CD4-positive, alpha-beta T cell (primary cell): ENCODE measurements at places on chromosomes 2 and 18.

DNA sequence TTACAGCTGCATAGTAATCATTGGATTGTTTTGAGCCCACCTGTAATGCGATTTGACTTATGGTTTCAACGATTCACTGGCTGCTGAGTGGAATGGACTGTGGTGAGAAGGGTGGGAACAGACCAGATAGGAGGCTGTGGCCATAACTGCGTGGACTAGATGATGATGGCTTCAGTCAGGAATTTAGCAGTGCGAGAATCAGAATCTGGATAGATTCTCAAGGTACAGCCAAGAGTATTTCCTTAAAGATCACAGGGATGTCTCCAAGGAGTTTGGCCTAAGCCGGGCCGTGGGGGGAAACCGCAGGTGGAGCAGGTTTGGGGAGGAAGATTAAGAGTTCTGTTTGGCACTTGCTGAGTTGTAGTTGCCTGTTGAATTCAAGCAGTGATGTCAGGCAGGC, 44.0 kb upstream of the CHMP1B start:
- DNase-seq = no peak

- no peak for DNase-seq
Observed at GRCh38 chr18:49651033-49651432, 89.2 kb downstream of the LIPG start.

DNA sequence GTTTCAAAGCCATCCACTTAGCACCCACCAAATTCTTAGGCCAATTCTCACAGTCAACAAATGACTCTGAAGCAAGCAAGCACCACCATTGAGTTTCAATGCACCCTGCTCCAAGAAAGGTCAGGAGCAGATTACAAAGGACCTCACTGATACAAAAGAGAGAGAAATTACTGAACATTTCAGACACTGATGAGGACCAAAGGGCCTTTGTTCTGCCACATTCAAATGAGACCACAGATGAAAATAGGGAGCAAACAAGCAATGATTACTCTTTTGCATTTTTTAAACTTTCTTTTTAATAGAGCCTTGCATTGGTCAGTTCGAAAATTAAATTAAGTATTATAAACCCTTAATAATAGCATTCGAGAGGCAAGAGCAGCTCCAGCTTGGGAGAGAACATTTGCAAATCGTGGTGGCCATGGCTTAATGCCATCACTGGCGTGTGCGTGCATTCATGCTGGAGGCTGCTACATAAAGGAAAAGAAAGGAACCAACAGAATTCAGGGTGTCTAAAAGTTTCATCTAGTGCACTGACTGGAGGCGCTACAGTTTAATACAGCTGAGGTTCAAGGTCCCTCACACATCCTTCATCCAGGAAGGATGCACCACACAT, 87.5 kb downstream of the KLF7 start:
- no peak for DNase-seq

DNA sequence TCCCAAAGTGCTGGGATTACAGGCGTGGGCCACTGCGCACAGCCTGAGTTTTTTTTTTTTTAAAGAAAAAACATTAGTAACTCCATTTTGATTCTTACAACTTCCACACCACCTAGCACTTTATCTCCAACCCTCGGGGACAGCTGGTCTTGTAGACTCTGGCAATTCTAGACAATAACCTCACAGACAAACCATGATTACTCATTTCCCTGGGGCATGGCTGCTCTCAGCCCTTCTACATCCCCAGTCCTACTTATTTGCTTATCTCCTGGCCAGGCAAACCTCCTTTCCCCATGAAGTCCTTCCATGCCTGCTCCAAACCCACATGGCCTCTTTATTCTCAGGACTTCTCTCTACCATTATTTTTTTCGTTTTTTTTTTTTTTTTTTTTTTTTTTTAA, 91.1 kb downstream of the ACTR3 start:
- DNase-seq = no peak

DNA sequence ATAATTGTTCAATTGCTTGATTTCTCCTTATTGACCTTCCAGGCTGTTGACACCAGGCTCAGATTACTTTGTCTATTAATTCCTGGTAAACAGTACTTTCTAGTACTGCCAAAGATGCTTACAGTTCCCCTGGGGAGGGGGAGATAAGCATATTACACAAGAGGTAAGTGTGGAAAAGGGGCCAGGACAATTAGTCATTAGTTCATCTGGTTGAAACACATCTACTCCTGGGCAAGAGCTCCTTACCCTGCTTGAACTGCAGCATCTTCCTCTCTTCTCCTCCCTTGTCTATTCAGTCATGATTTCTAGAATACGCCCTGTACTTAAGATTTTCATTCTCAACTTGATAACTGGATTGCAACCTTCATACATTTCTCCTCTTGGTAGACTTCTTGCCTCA, 10.4 kb upstream of the SPATS2L start:
- no peak for DNase-seq

DNA sequence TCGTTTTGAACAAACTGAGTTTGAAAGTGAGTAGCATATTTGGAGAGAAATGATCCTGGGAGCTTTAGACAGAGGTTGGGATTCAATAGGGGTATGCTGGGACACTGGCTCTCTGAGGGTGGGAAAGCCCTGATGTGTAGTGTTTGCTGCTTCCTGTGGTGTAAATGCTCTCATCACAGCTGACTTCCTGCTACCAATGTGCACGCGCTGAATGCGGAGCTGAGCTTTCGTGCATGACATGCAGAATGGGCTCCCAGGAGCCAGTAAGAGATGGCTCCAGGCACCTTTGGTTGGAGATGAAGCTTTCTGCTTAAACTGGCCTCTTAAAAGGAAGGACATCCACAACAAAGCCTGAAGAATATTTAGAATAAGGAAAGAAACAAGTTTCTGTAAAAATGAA, 224.1 kb upstream of the CCDC150 start:
- no peak for DNase-seq

GRCh38 chr2:4139316-4139715, 435.9 kb downstream of the DCDC2C start:
- no peak for DNase-seq

GRCh38 chr2:237140689-237141285, 55.1 kb downstream of the COPS8 start:
- DNase-seq = no peak

- no peak for DNase-seq
Observed at GRCh38 chr18:48441405-48441881, 32.3 kb upstream of the ZBTB7C start.

- no peak for DNase-seq
Observed at GRCh38 chr2:83850071-83850725, 608.9 kb downstream of the SUCLG1 start.

GRCh38 chr2:138626148-138626547, 124.6 kb downstream of the SPOPL start:
- DNase-seq = no peak

DNA sequence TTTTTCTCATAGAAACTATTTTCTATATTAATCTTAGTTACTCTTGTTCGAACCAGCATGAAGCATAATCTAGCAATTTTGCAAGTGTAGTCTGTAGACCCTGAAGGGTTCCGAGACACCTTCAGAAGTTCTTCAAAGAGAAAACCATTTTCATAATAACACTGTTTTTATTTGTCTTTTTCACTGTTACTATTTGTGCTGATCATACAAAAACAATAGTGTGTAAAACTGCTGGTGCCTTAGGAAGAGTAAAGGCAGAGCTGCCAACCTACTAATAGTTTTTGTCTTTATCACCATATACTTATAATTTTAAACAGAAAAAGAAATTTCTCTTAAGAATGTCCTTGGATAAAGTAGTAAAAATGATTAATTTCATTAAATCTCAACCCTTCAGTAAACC, 218.9 kb downstream of the ZNF385B start:
- DNase-seq = no peak

DNA sequence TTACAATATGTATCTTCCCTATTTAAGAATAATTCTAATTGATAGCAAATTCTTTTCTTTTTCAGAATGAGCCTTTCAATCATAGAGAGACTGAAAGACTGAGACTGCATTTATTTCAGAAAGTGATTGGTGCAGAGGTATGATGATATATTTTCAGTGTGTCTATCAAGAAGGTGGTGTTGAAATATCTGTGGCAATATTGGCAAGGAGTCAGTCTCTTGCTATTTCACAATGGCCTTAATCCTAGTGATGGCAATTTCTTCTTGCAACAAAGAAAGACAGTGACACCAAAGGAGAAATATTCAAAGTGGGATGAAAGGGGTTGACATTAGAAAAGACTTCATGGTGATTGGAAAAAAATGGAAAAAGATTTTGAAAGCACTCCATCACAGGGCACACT, 21.7 kb upstream of the ZBTB14 start:
- no peak for DNase-seq

DNA sequence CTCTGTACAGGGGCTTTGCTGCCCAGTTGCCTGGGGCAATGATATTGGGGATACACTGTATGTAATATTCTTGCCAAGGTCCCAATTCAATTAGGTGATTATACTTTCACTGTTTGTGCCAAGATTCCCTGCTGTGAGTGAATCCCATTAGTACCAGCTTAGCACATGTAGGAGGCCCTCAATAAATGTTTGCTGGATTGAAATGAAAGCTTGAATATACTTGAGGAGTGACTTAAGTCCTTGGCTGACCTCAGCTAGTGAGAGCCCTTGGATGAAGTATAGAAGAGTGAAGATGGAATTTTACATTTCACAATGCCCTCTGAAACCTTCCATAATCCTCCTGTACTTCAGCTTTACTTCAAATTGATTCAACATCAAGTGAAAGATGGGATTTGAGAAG, 102.9 kb downstream of the GATA6 start:
- no peak for DNase-seq

DNA sequence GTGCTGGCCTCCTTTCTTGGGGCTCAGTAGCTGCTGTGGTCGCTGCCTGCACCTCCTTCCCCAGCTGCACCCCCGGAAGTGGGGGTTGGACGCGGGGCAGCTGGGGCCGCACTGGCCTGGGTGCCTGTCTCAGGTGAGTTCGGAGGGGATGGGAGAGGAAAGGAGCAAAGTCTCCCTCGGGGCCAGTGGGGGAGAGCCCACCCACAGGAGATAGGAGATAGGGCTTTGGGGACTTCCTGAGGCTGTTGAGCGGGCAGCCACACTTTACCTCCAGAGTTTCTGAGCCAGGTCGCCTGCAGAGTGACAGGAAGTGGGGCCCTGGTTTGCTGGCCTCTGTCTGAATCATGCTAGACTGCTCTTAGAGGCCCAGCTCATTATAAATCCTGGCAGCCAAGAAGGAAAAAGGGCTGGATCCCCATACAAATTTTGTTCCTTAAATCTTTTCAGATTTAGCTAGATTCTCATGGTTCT, 8.1 kb downstream of the MBP start:
- DNase-seq = no peak

DNA sequence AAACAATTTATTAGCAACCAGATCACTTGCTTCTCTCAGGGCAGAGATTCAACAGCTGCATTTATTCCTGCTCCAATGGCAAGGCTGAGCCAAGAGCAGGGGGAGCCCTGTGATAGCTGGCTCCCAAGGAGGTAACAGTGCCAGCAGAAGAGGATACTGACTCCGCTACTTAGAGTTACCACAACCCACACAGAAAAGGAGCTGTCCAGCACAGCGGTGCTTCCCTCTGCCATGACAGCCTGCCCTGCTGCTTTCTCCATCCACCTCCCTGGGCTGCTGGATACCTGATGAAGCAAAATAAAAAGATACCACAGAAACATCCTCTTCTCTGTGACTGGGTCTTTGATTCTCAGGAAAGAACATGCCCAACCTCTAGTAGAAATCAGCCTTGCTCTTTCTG, 467.2 kb downstream of the LRRTM4 start:
- no peak for DNase-seq

DNA sequence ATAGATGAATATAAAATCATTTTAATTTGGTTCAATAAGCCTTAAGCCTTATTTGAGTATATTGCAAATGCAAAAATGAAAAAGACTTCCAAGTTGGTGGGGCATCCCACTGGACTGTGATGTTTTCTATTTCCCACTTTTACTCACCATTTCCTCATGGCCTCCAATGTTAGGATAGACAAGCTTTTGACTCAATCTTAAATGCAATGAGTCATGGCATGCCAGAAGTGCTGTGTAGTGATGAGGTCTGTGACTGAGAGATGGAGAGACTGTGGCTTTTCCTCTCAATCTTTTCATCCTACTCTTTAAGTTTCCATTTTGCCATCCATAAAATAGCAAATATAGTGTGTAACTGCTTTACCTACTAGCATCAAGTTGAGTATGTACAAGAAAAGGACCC, 1401.2 kb upstream of the CELF4 start:
- no peak for DNase-seq

- DNase-seq = no peak
Observed at GRCh38 chr2:208827549-208828221, 421.1 kb downstream of the PTH2R start.

GRCh38 chr2:64796926-64797325, 143.2 kb upstream of the SERTAD2 start:
- DNase-seq = no peak

- DNase-seq = no peak
Observed at GRCh38 chr2:240510513-240511210, 47.1 kb downstream of the ANKMY1 start.

DNA sequence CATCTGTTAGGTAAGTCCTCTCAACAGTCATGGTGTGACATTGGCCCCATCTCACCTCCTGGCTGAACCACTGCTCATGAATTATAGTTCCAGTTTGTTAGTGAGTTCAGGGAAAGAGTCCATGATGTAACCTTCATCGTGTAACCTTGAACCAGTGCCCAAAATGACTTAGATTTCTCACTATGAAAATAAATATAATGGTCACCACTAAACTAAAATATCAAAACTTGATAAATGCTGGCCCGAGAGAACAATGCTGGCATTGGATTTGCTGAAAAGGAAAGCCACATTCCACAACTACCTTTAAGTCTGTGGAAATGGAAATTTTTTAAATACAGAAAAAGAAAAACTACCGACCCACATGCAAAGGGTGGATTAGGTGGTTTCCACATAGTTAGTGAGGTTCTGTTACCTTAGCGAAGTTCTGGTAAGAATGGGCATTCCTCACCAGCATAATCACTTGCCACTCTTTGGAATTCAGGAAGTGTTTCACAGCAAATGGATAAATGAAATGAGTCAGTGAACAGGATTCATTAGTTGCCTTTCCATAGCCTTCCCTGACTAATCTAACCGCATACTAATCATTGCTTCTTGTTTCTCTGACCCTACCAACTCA, 133.9 kb upstream of the CTAGE1 start:
- no peak for DNase-seq

- no peak for DNase-seq
Observed at GRCh38 chr2:163713534-163714311, 22.1 kb downstream of the FIGN start.

DNA sequence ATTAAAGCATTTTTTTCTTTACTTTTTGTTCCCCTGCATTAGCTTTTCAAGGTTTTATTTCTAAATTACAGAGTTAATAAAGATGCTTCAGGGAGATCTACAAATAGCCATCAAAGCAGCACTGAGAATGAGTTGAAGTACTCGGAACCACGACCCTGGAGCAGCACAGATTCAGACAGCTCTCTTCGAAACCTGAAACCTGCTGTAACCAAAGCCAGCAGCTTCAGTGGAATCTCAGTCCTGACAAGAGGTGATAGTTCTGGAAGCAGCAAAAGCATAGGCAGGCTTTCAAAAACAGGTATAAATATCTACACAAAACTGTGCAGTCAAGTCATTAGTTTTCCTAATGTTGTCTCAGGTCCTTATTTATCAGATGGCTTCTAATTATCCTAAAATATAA, 102.8 kb upstream of the UBXN4 start:
- DNase-seq = no peak
